Psoas muscle (tissue), 8 donors: ENCODE measurements at places on chromosomes 11 and 22. TPM values are rescaled to one million over a fixed set of nuclear protein-coding genes. Genes with fewer than 3 reads are reported as not detected.

Gene PKNOX2
- polyA plus RNA-seq = 4.1 TPM

Gene OR5B21
- not detected for polyA plus RNA-seq

Gene APOL1
- polyA plus RNA-seq = 5.8 TPM

Gene KRTAP5-6
- not detected for polyA plus RNA-seq

Gene TMEM191B
- not detected for polyA plus RNA-seq

Gene GGTLC3
- polyA plus RNA-seq = not detected

Gene OR52B2
- polyA plus RNA-seq = not detected

Gene PNPLA2
- 87.9 TPM for polyA plus RNA-seq
